ENCODE measurements at places on chromosomes 2 and 18.

DNA sequence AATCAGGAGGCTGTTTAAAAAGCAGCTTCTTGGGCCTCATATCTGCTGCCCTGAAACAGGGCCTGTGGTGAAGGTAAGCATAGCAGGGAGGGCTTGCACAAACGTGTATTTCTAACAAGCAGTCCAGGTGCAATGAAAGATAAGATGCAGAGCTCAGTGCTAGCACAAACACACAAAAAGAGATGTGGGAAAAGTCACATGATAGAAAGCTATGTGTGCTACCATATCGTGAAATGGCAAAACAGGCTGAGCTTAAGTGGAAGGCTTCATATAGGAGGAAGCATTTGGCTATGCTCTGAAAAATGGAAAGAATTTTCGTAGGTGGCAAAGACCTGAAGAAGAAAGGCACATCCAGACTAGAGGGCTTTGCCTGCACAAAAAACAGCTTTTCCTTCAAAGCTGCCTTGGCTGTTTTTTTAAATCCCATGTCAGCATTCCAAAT lies 10.2 kb downstream of the RSAD2 start:
- no peak overlapping the region for H3K27ac ChIP-seq
- no peak for DNase-seq
- no peaks in the 10 kb centered on the region for H3K36me3 ChIP-seq
- H3K27me3 ChIP-seq, result no peaks in the 10 kb centered on the region

DNA sequence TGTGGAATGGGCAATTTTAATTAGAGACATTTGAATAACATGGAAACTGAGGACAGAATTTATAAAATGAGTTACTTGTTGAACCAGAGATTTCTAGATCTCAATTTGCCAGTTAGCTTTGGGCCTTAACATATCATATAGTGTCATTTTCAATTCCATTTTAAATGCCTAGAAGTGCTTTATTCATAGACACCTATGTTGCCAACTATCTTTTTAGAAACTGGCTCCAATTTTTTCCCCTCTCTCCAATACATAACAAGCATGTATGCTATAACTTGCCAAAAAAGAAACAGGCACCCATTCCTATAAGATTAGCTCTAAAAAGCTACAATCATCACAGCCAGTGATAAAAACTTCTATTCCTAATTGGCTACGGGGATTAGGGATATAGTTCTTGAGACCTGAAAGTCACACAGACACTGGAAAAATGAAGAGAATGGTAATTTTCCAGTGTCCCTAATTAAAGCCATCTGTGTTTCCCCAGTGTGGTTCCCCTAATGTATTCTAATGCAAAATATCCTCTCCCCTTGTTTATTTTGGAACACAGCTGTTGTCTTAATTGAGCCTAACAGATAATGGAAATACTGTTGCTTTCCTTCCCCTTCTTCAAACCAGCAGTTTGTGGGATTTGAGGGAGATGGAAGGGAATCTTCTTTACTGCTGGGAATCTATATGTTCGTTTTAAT lies 205.5 kb upstream of the FSHR start:
- H3K4me1 ChIP-seq, result no peaks in the 10 kb centered on the region
- no peak overlapping the region for H3K4me3 ChIP-seq
- no peaks in the 10 kb centered on the region for H3K27me3 ChIP-seq
- no peak for DNase-seq
- H3K36me3 ChIP-seq, result no peaks in the 10 kb centered on the region
- H3K27ac ChIP-seq, result no peak overlapping the region

GRCh38 chr18:25190472-25190871 lies 161.5 kb downstream of the ZNF521 start:
- no peak overlapping the region for H3K27ac ChIP-seq
- H3K4me3 ChIP-seq, result no peak overlapping the region
- H3K36me3 ChIP-seq, result no peaks in the 10 kb centered on the region
- H3K4me1 ChIP-seq, result no peaks in the 10 kb centered on the region

- H3K4me3 ChIP-seq, result no peak overlapping the region
- DNase-seq, result no peak
- H3K36me3 ChIP-seq, result no peaks in the 10 kb centered on the region
- H3K4me1 ChIP-seq, result no peaks in the 10 kb centered on the region
These were observed 556.0 kb upstream of the MEX3C start for GRCh38 chr18:51753365-51754057.

- H3K27me3 ChIP-seq, result no peaks in the 10 kb centered on the region
- no peak for DNase-seq
- H3K4me1 ChIP-seq, result no peaks in the 10 kb centered on the region
- no peak overlapping the region for H3K27ac ChIP-seq
- H3K36me3 ChIP-seq, result no peaks in the 10 kb centered on the region
- H3K4me3 ChIP-seq, result peak overlapping the region; percentile 86
These were observed 295 bp upstream of the MTX2 start for GRCh38 chr2:176268976-176269318.

DNA sequence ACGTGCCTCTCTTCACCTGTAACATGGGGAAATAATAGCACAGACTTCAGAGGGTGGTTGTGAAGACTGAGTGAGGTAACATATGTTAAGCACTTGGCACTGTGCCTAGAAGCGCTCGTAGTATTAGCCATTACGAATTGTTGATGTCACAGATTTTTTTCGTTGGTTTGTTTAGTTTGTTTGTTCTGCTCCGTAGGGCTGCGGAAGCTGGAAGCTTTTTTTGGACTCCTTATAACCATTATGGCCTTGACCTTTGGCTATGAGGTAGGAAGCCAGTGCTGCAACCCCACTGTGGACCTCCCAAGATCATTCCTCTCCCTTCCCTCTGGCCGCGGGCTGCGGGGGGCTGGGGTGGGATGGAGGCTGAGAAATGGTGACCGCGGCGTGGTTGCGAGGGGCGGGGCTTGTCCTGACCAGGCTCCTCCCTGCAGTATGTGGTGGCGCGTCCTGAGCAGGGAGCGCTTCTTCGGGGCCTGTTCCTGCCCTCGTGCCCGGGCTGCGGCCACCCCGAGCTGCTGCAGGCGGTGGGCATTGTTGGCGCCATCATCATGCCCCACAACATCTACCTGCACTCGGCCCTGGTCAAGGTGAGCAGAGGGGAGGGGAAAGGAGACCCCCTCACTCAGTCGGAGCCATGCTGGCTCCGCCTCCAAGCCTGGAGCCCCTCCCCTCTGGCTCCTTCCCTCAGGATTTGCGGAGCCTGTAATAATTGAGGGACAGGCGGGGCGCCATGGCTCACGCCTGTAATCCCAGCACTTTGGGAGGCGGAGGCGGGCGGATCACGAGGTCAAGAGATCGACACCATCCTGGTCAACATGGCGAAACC lies 5.5 kb downstream of the SLC11A1 start:
- no peak overlapping the region for H3K27ac ChIP-seq
- no peaks in the 10 kb centered on the region for H3K36me3 ChIP-seq
- peak overlapping the region; percentile 23 for H3K4me3 ChIP-seq
- DNase-seq, result peak; percentile 36
- H3K27me3 ChIP-seq, result no peaks in the 10 kb centered on the region
- no peaks in the 10 kb centered on the region for H3K4me1 ChIP-seq

DNA sequence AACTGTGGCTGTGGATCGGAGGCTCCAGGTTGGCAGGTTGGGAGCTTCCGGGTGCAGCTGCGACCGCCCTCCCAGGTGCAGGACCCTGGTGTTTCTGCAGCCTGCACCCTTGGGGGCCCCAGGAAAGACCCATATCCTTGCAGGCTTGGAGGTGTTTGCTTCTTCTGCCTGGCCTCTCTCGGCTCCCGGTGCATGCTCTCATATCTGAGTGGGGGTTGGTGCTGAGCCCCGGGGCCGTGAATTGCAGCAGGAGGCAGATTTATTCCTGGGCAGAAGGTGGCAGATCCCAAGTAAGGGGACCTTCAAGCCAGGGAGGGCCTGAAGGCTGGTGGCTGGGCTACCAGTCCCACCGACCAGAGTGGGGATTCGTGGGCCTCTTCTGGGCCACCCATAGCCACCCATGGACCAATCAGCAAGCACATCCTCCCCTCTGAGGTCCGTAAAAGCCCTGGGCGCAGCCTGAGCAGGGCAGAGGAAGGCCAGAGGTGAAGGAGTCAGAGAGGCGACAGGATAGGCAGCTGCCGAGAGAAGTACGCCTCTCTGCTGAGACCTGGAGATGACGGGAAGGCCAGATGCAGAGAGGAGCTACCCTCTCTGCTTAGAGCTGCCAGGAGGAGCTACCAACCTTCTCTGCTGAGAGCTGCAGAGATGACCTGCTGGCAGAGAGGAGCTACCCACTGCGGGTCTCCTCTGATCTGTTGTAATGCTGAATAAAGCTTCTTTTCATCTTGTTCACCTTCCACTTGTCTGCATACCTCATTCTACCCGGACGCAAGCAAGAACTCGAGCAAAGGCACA lies 1279.0 kb upstream of the LRRTM1 start:
- no peak for DNase-seq
- no peak overlapping the region for H3K4me3 ChIP-seq
- no peak overlapping the region for H3K27ac ChIP-seq
- no peaks in the 10 kb centered on the region for H3K4me1 ChIP-seq

- no peak overlapping the region for H3K4me3 ChIP-seq
- H3K27ac ChIP-seq, result no peak overlapping the region
- H3K36me3 ChIP-seq, result no peaks in the 10 kb centered on the region
These were observed 1.6 kb upstream of the PLA2R1 start for GRCh38 chr2:160063879-160064612.

- DNase-seq, result no peak
- no peaks in the 10 kb centered on the region for H3K36me3 ChIP-seq
- no peak overlapping the region for H3K4me3 ChIP-seq
These were observed 105.9 kb upstream of the ST6GAL2 start for GRCh38 chr2:106991866-106992265.

GRCh38 chr18:33960417-33960816 lies 264.3 kb downstream of the NOL4 start:
- no peak for DNase-seq
- no peak overlapping the region for H3K27ac ChIP-seq
- no peak overlapping the region for H3K4me3 ChIP-seq
- no peaks in the 10 kb centered on the region for H3K36me3 ChIP-seq
- no peaks in the 10 kb centered on the region for H3K27me3 ChIP-seq
- H3K4me1 ChIP-seq, result no peaks in the 10 kb centered on the region

DNA sequence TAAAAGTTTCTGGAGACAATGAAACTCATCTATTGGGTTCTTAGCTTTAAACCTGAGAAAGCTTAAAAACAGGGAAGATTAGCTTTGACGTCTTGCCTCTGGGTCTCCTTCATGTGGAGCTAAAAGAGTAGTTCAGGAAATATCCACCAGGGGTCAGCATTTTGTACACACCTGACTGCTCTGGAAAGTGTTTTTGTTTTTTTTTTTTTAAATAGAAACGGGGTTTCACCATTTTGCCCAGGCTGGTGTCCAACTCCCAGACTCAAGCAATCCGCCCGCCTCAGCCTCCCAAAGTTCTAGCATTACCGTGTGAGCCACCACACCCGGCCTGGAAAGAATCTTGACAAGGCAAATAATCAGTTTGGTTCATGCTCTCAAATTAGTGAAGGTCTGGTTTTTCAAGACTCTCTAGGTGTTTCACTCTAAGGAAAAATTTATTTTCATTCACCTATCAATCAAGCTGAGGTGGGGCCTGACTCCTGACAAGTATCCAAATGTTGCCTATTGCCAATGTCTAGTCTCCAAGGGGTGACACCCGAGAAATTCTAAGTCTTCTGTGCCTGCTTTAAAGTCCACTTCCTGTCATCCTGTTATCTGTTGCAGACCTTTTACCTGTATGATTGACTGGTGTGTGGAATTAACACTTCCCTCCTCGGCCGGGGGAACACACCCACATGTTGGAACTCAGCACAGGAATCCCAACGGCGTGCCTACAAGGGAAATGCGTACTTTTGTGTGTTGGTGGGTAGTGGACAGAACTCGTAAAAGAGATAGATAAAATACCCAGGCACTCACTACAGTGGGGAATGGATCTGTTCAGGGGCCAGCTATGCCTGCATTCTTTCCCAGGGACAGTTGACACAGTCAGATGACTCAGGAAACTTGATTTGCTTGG lies 11.3 kb downstream of the IL1RN start:
- no peaks in the 10 kb centered on the region for H3K36me3 ChIP-seq
- peaks cover 4% of the 10 kb centered on the region for H3K4me1 ChIP-seq
- H3K4me3 ChIP-seq, result no peak overlapping the region
- DNase-seq, result no peak
- no peaks in the 10 kb centered on the region for H3K27me3 ChIP-seq
- no peak overlapping the region for H3K27ac ChIP-seq

- no peak for DNase-seq
- H3K36me3 ChIP-seq, result peaks cover 4% of the 10 kb centered on the region
- H3K27ac ChIP-seq, result no peak overlapping the region
- H3K4me3 ChIP-seq, result no peak overlapping the region
- no peaks in the 10 kb centered on the region for H3K27me3 ChIP-seq
- peaks cover 16% of the 10 kb centered on the region for H3K4me1 ChIP-seq
These were observed 5.9 kb downstream of the GEN1 start for GRCh38 chr2:17759805-17760204.

GRCh38 chr2:191705084-191705483 lies 27.1 kb downstream of the NABP1 start:
- H3K27me3 ChIP-seq, result no peaks in the 10 kb centered on the region
- DNase-seq, result no peak
- no peak overlapping the region for H3K27ac ChIP-seq
- H3K4me1 ChIP-seq, result peaks cover 3% of the 10 kb centered on the region
- no peak overlapping the region for H3K4me3 ChIP-seq

- H3K36me3 ChIP-seq, result no peaks in the 10 kb centered on the region
- DNase-seq, result no peak
- H3K4me1 ChIP-seq, result peaks cover 22% of the 10 kb centered on the region
- H3K27ac ChIP-seq, result no peak overlapping the region
- no peaks in the 10 kb centered on the region for H3K27me3 ChIP-seq
These were observed 54.5 kb upstream of the NPAS2 start for GRCh38 chr2:100765481-100765880.

- no peaks in the 10 kb centered on the region for H3K36me3 ChIP-seq
- H3K27ac ChIP-seq, result no peak overlapping the region
- H3K27me3 ChIP-seq, result no peaks in the 10 kb centered on the region
- peaks cover 6% of the 10 kb centered on the region for H3K4me1 ChIP-seq
- H3K4me3 ChIP-seq, result no peak overlapping the region
These were observed 217.8 kb upstream of the STON1 start for GRCh38 chr2:48312126-48312525.

DNA sequence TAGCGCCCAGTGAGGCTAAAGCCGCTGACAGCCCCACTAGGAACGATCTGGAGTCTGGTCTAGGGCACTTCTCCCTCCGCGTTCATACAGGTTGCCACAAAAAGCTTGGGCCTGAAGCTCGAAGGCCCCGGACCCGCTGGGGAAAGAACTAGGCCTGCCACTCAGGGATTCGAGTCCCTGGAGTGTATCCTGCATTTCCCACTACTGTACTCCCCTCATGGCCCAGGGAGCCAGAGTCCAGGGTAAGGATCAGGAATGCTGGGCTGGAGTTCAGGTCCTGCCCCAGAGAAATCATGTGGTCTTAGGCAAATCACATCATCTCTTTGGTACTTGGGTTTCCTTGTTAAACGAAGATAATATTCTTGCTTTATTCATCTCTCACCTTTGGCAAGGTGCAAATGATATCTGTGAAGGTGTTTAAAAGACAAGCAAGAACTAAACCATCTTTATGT lies 1.4 kb upstream of the ZFP36L2 start:
- peaks cover 17% of the 10 kb centered on the region for H3K4me1 ChIP-seq
- H3K36me3 ChIP-seq, result peaks cover 4% of the 10 kb centered on the region
- H3K27ac ChIP-seq, result no peak overlapping the region
- peak overlapping the region; percentile 73 for H3K4me3 ChIP-seq
- H3K27me3 ChIP-seq, result no peaks in the 10 kb centered on the region

DNA sequence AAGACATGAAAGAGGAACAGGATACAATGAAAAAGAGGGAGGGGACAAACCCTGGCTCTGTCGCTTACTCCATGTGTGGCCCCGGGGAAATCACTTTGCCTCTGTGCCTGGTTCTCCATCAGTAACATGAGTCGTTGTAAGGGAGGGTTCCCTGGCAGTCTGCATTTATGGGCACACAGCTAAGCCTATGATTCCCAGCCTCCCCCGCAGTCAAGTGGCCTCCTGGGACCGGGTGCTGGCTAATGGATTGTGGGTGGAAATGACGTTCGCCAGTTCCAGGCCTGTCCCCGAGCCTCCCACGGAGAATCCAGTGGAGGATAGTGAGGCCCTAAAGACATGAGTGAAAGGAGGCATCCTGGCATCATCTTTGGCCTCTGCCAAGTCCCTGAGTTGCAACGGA lies 42.7 kb downstream of the SFXN5 start:
- H3K4me1 ChIP-seq, result no peaks in the 10 kb centered on the region
- H3K4me3 ChIP-seq, result no peak overlapping the region
- no peak overlapping the region for H3K27ac ChIP-seq
- peaks cover 5% of the 10 kb centered on the region for H3K36me3 ChIP-seq

Measured in astrocyte (in vitro differentiated cells and primary cell).